ENCODE measurements at places on chromosomes 3 and 15.

DNA sequence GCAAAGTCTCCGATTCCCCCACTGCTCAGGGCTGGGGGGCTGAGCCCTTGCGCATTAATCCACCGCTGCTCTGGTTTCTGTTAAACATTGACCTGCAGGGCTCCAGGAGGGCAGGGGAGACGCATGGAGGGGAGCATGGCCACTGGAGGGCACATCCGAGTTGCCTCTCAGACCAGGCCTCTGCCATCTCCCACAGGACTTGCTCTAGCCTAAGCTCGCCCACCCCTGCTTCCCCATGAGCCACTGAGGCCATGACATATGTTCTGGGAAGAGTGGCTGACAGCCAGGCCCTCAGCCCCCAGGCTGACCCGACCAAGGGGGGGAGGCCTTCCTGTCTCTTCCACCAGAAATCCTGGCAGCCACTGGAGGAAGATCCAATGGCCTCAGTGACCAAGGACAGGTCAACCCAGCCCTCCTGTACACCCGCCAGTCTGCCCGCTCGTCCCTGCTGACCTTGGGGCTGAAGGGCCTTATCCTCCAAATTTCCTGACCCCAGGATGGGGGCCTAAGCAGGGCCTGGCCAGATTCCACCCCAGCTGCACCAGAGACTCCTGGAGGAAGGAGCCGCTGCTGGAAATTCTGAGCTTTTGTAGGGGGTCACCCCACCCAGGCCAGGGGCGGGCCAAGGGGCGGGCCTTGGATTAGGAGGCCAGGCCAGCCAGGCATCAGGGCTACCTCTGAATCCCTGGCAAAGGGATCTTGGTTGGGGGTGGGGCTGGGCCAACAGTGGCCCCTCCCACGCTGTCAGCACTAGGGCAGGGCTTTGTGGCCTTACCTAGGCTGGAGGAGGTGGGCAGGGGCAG is at the start of gene HYAL1:
Gene HYAL1, minus strand, starts transcription at position 562 of the 803 bp plus-strand sequence. CDS start 618 bp downstream, outside the sequence.
- DNase-seq = no peak

DNA sequence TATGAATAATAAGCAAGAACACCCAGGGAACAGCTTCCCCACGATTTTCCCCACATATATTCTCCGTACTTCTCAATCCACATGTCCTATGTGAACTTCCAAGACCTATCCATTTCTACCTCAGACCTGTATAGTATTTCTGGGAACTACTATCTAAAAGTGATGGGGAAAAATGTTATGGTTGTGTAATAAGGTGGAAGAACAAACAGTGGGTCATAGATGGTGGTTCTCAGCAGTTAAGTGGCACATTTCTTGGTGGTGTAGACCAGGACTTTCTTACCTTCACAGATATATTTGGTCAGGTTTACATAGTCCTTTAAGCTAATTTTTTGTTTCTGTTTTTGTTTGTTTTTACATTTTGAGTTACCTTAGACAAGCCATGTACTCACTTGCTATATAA is 675.1 kb downstream of the GBE1 start:
- DNase-seq = no peak

- DNase-seq = no peak
These were observed 10.6 kb downstream of the TPM1 start for GRCh38 chr15:63052961-63053698.

GRCh38 chr3:123618768-123619484 is 34.1 kb upstream of the HACD2 start:
- DNase-seq = no peak

DNA sequence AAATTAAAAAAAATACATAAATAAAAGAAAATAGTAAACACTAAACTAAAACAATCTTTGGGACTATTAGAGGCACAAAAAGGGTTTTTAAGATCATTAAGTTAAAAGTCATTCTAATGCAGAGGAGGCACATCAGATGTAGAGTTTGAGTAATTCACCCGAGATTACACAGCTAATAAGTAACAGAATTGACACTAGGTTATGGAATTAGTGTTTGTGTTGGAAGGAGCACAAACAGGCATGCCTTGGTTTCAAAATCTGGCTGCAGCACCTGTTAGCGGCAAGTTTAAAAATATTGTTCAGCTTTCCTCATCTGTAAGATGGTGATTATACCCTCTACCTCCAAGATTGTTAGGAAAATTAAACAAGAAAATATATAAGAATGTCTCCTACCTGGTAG is 39.0 kb downstream of the RASA2 start:
- DNase-seq = no peak

GRCh38 chr3:121750087-121750415 is 510 bp upstream of the GOLGB1 start:
- DNase-seq = no peak
